Activated CD4-positive, CD25-positive, alpha-beta regulatory T cell treated with anti-CD3 and anti-CD28 coated beads, Interleukin-2, amount 50 U/mL, for 16 hours (primary cell): ENCODE measurements at places on chromosomes 3 and 15.

DNA sequence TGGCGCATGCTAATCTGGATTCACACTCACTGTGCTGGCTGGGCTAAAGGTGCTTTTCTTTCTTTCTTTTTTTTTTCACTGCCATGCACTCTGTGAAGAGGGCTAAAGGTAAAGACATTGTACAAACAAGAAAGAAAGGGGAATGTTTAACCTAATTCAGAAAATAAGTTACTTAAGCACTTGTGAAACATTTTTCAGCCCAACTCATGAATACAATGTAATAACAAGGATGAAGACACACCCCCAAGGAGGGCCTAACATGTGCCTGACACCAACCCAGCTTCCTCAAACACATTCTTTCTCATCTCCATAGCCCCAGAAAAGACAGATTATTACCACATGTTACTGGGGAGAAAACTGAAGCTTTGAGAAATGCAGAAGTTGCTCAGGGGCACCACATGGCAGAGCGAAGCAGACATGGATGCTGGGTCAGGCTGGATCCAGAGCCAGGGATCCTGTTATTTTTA is 5.7 kb downstream of the STIMATE start:
- DNase-seq, result no peak

- no peak for DNase-seq
These were observed 42.8 kb upstream of the NSMCE3 start for GRCh38 chr15:29312387-29312786.

DNA sequence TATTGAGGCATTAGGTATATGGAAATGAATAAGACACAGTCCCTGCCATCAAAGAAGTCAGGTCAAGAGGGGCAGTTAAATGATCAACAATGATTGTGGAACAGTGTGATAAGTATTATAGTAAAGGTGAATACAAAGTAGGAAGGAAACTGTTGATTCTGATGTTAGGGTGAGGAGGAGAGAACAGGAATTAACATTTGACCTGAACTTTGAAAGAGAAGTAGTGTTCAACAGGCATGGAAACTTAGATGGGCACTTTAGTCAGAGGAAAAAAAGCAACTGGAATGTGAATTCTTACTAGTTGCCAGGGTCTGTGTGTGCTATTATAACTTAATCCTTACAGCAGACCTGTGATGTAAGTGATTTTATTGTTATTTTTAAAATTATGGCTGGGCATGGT is 17.6 kb downstream of the HACD3 start:
- DNase-seq, result no peak

DNA sequence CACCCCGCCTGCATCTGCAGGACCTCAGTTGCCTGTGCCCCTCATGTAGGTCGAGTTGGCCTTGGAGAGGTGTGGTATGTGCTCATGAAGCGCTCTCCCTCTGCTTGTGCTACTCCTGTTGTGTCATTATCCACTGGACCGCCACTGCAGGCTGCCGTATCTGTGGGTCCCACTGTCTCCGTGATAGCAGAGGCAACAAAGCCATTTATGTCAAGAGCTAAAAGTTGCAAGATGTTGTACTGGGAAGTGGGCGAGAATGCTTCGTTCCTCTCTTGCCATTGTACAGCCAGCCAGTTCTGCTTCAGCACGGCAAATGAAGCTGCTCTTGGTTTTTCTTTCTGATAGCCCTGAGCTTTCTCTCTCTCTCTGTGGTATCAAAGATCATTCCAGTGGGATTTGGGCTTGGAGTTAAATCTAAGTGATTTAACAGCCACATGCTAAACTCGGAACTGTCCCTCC is 89.0 kb downstream of the TMEM212 start:
- no peak for DNase-seq

DNA sequence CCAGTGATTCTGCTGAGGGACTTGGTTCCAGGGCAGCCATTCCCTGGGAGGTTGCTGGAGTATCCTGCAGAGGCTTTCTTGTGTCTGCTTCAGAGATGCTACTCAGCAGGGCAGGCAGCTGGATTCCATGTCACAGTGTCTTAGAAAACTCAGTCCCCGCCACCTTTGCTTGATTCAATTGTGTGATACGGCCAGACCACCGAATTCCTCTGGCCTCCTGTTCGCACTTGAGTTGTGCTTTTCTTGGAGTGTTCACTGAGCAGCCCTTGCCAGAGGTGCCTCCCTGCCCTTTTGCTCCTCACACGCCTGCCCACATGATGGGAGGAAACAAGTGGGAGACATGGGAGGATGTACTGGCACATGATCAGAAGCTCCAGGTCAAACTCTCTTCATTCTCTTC is 19.6 kb upstream of the SHC4 start:
- no peak for DNase-seq

DNA sequence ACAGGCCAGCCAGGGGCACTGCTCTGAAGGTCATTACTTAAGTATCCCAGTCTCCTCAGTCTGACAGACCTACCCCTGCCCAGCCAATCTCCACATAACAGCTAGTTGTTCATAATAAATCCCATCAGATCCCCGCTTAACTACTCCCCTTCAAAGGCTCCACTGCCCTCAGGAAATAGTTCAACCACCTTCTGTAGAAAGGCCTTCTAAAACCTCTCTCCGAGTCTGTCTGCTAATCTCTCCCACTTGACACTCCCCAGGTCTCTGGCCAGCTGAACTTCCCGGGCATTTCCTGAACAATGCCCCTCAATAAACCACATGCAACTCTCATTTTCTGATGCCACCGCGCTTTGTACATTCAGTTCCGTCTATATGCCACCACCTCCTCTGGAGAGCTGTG is 6.0 kb downstream of the PRC1 start:
- DNase-seq, result no peak

DNA sequence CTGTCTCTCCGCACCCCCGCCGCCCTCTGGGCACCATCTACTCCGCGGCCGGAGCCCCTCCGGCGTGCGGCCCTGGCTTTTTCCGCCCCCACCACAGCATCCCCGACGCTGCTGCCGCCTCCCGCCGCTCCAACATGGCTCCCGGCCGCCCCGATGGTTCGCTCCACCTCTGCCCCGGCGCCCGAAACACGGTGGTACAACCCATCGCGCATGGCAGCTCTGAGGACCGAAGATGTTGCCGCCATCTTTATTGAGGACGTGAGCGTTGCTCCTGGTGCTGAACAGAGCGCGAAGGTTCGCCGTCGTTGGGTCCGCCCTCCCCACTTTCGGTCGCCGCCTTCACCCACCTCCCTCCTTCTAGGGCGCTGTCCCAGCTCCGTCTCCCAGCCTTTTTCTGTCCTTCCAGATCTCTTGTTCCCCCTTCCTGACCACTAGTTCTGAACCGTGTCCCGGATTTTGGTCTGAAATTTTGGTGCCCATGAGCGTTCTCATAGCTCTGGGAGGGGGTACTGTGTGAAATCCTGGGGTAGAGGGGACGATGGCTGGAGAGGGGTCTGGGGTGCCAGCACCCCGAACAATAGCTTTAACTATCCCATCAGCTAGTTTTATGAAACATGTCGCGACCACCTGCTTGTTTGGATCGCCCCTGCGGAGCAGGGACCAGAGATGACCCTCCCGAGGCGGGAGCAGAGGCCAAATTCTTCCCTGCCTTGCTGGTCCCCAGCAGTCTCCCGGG is at the start of gene CELSR3:
Gene CELSR3, minus strand, starts transcription at position 134 of the 736 bp plus-strand sequence. CDS start 252 bp downstream, outside the sequence.
- peak; percentile 34 for DNase-seq

GRCh38 chr3:69983546-69984265 is 15.8 kb upstream of the SAMMSON start:
- no peak for DNase-seq

DNA sequence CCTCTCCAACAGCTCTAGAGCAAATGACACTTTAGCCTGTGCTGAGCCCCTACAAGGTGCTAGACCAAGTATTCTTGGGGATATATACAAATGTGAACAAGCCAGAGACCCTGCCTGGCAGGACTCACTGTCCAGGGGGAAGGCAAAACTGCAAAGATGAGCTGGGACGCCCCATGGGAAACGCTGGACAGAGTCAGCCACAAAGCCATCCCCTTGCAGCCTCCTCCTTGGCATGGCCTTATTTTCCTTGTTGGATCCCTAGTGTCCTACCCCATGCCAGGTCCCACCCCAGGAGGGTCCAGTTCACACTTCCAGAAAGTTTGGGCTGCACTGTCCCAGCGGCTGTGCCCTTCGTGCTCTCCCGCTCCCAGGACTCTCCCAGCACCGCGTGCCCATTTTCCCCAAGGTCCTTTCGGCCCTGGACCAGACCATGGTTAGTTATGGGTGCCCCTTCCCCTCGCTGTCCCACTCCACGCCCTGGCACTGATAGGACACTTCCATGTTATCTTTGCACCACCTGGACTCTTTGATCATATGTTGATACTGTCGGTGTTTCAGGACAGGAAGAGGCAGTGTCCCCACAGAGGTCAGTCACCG is 5.8 kb upstream of the NRROS start:
- DNase-seq, result no peak

GRCh38 chr3:123644358-123644757 is 59.5 kb upstream of the HACD2 start:
- no peak for DNase-seq

- DNase-seq, result no peak
These were observed 117.7 kb downstream of the FOXB1 start for GRCh38 chr15:60121845-60122244.

DNA sequence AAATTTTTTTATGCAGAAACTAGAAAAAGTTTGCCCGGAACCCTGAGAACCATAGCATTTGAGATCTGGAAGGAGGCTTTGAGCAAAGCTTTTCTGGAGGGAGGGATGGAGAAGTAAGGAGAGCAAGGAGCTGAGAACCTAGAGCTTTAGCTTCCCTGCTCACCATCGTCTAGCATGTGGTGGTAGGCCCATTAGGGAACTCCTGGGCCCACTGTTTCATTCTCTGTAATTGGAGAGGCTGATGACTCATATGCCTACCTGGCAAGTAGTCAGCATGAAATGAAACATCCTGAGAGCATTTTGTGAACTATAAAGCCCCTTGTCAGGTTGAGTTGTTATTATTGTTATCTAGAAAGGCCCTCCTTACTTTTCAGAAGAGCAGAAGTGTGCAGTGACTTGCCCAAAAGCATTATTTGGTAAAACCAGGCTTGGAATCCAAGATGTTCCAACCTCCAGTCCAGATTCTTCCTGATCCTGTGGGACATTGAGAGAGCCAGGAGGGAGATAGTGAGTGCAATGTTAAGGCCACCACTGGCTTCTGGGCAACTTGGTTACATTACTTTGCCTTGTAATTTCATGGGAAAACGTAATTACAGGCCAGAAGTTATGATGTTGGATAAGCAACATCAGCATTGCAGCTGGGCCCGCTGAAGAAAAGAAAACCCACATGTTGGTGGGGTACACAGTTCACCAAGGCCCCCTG is 104.5 kb upstream of the BFSP2 start:
- DNase-seq, result no peak

GRCh38 chr3:66397745-66398144 is 103.1 kb downstream of the LRIG1 start:
- DNase-seq, result no peak

DNA sequence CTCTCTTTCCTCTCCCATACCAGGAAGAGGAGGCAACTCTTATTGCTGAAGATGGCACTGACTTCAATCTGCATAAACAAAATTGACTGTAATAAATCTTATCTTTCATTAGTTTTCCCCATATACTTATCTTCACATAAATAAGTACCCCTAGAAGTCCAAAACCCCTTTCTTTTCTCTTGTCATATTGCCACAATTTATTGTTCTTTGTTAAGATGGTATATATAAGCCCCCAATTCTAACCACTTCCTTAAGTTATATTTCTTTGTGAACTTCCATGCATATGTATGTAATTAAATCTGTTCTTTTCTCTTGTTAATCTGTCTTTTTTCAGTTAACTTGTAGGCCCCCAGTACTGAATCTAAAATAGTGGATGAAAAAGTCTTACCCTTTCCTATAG is 68.8 kb downstream of the TNIK start:
- DNase-seq, result no peak

GRCh38 chr3:66303491-66303901 is 82.7 kb downstream of the SLC25A26 start:
- DNase-seq, result peak; percentile 17

- DNase-seq, result no peak
These were observed 138.3 kb downstream of the P3H2 start for GRCh38 chr3:189982321-189982945.

DNA sequence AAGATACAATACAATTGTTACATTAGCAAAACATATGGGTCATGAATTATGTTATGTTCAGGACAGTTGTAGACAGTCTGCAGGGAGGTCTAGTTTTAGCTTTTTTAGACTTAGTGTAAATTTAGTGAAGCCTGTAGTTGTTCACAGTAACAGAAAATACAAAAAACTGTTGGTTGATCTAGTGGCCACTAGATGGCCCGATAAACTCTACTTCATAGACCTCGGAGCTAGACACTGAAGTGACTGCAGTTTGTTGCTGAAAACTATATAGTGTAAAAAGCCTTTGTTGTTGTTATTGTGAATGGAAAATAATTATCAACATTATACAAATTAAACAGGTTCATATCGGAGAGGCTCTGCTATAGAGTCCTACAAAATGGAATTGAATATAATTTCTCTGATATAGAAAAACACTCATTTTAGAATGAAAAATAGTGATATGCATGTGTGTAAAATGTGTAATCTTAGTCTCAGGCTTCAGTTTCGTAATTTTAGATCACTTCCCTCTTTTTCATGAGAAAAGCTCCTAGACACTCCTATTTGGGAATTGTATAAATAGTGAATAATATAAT is 18.3 kb downstream of the MAGEL2 start:
- no peak for DNase-seq

DNA sequence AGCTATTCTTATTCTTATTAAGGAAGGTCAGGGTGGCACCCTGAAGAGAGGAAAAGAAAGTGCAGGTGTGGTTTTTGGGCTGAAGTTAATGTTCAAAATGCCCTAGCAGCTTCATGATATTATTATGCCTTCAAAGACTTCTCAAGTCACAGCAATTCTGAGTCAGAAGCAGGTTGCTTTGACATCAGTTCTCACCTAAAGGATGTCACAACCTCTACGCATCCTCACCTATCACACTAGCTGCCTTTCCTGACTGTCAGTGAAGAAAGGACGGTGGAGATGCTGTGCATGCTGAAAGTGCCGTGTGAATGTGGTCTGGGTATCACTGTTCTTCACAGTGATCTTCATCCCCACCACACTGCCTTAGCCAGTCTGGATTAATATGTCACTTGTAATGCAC is 49.6 kb downstream of the NPTN start:
- no peak for DNase-seq

DNA sequence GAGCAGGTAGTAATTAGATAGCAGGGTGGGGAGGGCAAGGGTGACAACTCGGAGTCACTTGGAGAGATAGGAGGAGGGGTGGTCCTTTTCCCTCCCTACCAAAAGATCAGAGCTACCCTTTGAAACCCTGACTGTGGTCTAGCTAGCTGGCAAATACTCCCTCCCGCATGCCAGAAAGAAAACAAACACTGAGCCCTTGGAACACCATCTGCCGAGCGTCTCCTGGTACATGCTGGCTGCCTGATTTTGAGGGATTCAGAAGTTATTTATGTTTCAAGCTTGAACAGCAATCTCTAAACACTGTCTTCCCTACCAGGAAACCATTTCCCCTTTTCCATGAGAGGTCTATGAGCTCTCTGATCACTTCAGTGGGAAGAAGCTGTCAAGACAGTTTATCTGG is 291.6 kb upstream of the CFAP20DC start:
- no peak for DNase-seq

GRCh38 chr3:31067004-31067403 is 172.5 kb upstream of the GADL1 start:
- DNase-seq, result no peak
